ENCODE measurements at places on chromosomes 4 and X.

DNA sequence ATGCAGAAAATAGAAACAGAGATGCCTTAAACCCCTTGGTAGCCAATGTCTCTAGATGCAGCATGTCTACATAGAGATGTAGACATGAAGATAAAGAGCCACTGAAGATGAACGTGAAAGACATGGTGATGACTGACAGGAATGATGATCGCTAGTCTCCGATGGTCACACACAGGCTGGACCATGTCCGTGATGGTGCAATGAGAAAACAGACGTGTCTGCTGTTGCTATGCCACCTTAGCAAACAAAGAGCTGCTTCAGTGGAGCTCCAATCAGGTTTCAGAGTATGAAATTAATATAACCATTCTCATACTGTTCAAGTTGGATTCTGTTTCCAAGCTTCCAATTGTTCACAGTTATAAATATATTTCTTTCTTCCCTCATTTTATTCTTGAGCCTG, 256.5 kb downstream of the CAMK2D start:
- no peak for DNase-seq

- DNase-seq = peak; percentile 32
Observed at GRCh38 chr4:26061248-26061986, 147.4 kb downstream of the SMIM20 start.

DNA sequence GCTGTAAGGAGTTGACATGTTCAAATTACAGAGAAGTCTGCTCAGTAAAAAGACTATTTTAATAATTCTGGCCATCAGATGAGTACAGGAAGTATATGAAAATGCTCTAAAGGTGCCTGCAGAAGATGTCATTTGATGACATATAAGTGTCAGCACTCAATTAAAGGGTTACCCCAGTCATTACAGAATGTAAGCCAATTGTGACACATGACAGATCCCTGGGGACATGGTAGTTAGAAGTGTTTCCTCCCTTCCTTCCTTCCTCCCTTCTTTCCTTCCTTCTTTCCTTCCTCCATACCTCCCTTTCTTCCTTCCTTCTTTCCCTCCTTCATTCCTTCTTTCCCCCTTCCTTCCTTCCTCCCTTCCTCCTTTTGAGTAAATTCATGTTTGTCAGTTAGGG, 453.0 kb downstream of the RAPGEF2 start:
- no peak for DNase-seq

DNA sequence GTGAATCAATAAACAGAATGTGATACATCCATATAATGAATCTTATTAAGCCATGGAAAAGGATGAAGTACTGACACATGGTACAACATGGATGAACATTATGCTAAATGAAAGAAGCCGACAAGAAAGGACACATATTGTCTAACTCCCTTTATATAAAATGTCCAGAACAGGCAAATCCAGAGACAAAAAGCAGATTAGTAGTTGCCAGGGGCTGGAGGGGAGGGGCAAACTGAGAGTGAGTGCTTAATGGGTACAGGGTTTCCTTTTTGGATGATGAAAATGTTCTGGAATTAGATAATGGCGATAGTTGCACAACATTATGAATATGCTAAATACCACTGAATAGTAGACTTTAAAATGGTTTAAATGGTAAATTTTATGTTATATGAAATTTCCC, 17.4 kb downstream of the ADGRG4 start:
- no peak for DNase-seq

DNA sequence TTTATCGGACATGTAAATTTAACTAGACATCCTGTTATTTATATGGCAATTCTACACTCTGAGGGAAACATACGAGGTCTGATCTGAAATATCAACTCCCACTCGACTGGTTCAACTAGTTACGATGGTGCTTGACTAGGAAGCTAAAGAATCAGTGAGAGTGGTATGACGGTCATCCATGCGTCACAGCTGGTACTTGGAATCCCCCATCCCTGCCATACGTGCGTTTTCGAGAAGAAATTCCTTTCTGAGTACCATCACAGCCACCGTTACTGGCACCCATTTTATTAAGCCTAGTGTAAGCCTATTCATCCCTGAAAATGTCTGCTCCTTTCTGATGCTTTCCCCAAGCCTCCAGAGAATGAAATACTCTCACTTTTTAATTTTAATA, 695 bp upstream of the PIGA start:
- DNase-seq = peak; percentile 35

DNA sequence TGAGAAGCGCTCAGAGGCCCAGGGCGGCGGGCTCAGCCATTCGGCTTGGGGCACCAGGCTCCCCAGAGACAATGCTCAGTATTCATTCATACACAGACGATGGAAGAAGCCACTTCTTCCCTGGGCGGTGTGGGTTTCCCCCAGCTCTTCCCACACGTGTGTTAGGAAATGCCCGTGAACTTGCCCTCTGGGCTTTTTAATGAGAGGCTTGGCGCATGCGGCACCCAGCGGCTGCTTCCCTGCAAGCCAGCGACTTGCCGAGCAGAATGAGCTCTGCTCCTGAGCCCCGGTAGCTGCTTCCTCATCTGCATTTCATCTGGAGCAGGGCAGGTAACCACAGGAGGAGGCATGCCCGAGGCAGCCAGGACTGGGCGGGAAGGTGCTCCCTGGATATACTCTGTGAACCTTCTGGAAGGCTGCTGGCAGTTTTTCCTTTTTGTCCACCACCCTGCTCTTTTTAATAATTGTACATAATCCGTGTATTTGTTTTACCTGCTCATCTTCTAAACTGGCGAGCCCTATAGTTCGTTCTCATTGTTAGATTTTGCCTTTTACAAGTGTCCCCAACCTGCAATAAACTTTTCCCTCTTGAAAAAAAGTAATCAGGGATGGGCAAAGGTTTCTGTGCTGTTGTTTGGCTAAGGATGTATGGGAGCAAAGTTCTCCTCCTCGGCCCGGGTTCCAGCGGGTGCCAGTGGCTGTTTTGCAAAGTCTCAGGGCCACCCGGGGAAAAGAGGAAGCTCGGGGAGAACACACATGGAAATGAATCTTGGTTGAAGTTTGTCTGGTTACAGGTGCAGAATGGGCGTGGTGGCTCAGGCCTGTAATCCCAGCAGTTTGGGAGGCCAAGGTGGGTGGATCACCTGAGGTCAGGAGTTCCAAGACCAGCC, 178.8 kb downstream of the DCLK2 start:
- no peak for DNase-seq

DNA sequence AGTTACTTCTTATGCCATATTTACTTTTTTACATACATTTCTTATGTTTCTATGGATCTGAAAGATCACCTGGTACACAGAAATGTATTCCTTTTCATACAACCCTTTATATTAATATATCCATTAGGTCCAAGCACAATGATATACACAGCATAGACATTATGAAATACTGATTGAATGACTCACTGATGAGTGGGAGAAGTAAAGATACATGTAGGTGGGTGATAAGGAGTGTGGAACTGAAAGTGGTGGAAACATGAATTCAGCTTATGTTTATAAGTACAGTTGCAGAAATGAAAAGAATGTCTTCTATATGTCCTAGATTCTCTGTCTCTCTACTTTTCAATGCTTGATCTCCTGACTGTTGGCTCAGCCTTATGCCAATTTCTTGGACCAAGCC, 87.9 kb downstream of the YIPF7 start:
- DNase-seq = no peak

DNA sequence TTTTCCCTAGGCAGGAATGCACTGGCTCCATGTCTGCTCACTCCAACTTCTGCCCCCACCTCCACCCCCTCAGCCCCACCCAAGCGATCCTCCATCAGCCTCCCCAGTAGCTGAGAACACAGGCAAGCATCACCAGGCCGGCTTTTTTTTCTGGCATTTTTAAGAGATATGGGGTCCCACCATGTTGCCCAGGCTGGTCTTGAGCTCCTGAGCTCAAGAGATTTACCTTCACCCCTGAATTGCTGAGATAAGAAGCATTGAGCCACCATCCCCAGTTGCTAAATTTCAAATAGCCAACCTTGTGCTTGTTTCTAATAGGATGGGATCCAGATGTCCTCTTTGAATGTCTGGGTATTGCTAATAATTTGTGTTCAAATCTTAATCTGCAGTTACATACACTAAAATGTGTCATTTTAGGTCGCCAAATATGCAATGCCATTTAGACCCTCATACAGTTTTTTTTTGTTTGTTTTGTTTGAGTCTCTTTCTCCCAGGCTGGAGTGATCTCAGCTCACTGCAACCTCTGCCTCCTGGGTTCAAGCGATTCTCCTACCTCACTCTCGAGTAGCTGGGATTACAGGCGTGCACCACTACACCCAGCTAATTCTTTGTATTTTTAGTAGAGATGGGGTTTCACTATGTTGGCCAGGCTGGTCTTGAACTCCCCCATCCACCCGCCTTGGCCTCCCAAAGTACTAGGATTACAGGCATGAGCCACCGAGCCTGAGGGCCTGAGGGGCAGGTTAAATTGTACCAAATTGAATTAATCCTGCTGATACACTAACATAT, 8.8 kb downstream of the LARP7 start:
- no peak for DNase-seq

DNA sequence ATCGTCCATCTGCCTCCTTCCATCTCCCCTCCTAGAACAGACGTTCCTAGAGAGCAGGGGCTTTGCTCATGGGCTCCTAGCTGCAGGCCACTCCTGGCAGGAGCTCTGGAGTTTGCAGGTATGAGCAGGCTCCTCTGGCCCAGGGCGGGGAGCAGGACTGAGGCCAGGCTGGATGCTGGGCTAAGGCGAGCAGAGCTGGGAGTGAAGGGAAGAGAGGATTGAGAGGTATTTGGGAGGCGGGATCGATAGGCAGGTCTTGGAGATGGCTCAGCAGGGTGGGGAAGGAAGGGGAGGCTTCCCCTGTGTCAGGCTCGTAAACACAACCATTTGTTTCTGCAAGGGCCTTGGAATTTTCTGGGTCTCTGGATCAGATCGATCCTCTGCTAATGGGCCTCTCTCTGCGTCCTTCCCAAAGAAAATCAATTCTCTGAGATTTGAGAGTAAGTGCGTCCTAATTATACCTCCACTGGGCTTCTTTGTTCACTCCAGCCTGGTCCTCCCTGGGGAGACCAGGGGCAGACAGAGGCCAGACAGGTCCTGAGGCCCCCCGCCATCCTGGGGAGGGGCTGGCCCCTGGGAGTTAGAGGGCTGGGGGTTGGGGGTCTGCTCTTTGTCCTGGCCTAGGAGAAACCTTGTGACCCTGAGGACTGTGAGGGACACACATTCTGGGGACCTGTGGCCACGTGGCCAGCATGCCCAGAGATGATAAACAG, 94.8 kb upstream of the PSAPL1 start:
- DNase-seq = no peak

DNA sequence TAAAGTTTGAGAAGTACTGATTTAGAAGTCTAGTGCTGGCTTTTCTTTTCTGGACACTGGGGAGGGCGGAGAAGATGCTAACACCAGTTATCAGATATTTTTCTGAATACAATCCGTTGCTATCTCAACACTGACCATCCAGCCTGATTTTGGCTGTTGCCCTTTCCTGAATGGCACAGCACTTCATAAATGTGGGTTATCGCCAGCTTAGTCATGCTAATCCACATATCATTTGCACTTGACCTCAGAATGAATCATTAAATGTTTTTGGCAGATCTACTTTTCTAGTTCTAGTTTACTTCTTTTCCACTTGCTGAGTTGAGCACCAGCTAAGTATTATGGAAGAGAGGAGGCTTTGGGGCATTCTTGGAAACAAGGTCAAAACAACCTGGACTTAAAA, 60.8 kb upstream of the ESX1 start:
- no peak for DNase-seq

- DNase-seq = no peak
Observed at GRCh38 chrX:150896632-150897031, 1.8 kb downstream of the CD99L2 start.

- no peak for DNase-seq
Observed at GRCh38 chr4:70399319-70399718, 1.6 kb downstream of the OPRPN start.

DNA sequence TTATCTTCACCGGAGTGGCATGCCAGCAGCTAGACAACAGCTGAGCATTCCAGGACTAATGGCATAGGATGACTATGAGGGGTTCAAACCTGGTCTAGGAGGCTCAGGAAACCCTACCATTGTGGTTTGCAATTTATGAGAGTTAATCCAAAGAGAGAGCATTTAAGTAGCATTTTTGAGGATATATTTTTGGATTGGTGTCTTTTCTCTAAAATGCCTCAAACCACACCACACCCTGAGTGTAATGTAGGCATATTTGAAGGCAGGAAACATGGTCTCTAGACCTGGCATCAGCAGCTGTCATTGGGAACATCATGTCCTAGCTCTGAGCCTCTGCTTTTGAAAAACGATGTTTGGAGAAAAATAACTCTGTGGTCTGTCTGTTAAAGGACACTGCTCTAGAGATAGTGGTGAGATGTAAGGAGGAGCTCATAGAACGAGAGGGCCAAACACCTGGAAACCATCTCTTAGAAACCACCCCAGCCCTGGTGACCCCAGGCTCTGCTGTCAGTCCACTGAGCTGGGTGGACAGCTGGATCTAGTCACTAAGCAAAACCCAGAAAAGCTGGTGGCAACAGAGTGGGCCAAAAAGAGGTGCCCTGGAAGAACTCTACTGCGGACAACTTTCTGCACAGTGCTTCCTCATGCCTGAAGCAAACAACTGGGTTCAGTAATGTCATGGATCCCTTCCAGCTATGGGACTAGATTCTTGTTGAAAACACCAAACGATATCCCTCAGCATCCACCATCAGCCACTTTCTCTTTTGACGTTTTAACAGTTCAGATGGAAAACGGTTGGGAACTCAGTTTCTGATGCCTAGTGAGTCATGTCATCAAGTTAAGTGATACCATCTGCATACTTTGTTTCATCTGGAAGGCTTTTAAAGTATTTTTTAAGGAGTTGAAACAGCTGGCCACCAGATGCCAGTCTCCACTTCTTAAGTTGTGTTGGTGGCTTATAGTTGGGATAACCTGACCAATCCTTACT, 100.2 kb upstream of the C1QTNF7 start:
- DNase-seq = no peak

- peak; percentile 67 for DNase-seq
Observed at GRCh38 chr4:80072228-80072743, 743 bp downstream of the ANTXR2 start.

DNA sequence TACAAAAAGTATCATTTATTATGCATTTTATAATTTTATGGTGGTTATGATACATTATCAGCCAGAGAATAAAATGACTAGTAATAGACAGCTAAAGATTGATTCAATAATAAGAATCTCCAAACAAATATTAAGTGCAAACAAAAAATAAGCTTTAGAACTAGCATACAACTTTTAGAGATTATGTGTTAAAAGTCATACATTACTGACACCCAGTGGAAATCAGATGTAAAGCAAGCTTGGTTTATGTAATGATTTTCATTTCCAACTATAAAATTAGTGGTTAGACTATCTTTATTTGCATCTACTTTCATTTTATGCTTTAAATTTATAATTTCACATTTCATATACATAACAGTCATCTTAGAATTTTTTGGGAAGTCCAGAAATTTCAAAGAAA, 57.7 kb downstream of the IL13RA2 start:
- no peak for DNase-seq

- no peak for DNase-seq
Observed at GRCh38 chr4:82886147-82886942, 4.6 kb downstream of the SEC31A start.

- no peak for DNase-seq
Observed at GRCh38 chr4:79886557-79886956, 186.5 kb downstream of the ANTXR2 start.

GRCh38 chrX:71282514-71283402, 677 bp upstream of the NONO start:
- peak; percentile 64 for DNase-seq
